A549 treated with Hydrocortisone at 1 μM for 4 hours (cell line): ENCODE measurements at places on chromosomes 4 and X. TPM values are rescaled to one million over a fixed set of nuclear protein-coding genes. Genes with fewer than 3 reads are reported as not detected.

The SSX3 gene
- total RNA-seq, result not detected in 5 replicates

The CCDC110 gene
- not detected in 5 replicates for total RNA-seq

The TMPRSS11D gene
- total RNA-seq, result not detected in 5 replicates

The COL25A1 gene
- total RNA-seq, result not detected in 5 replicates

The PPARGC1A gene
- 0.02 to 0.12 TPM (median 0.03 TPM) in 5 replicates for total RNA-seq

The DNAAF6 gene
- not detected in 5 replicates for total RNA-seq

The SPANXN5 gene
- total RNA-seq, result 0.06 TPM in 1 of 5 replicates, not detected in the others

The RENBP gene
- total RNA-seq, result 0.10 to 0.36 TPM (median 0.18 TPM) in 4 of 5 replicates, not detected in the other

The FRMD7 gene
- total RNA-seq, result not detected in 5 replicates

The ARFIP1 gene
- total RNA-seq, result 12.1 to 19.1 TPM (median 15.3 TPM) in 5 replicates

The FAM149A gene
- 1.1 to 1.6 TPM (median 1.3 TPM) in 5 replicates for total RNA-seq
